ENCODE measurements at places on chromosomes 6 and 20.

DNA sequence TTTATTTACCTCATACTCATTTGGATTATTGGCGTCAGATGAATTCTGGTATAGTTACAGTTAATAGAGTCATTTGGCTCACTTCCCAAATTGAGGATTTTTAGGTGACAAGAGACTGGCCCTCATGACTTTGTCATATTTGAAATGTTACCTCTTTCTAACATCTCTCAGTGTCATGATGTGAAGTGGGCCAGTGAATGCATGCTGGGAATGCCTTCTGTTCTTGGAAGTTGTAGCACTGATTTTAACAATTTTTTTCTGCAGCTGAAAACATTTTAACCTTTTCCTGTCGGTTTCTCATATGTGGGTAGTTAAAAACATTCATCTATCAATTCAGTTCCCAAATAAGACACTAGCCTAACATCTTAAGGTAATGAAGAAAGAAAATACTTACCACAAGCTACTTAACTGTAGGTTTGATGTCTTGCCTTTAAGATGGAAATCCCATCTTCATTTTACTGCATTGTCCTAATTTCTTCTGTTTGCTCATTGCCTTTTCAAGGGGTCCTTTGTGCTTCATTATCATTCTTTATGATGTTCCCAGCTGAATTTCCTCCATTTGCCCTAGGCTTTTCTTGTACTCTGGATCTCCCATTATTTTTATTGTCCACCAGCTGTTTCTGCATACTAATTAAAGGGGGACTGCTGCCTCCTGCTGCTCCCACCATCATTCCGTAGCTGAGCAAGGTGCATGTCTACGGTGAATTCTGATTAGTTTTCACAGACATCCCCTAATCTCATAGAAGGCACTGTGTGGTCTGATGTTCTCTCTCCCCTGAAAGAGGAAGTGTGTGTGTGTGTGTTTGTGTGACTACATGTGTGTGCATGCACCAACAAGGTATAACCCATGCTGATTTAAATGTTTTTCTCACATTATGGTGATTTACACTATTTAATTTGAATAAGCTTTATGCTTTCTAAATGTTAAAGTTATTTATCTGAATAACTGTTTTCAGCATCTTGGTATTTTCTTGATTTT lies 109.5 kb downstream of the B3GAT2 start:
- DNase-seq, result no peak

DNA sequence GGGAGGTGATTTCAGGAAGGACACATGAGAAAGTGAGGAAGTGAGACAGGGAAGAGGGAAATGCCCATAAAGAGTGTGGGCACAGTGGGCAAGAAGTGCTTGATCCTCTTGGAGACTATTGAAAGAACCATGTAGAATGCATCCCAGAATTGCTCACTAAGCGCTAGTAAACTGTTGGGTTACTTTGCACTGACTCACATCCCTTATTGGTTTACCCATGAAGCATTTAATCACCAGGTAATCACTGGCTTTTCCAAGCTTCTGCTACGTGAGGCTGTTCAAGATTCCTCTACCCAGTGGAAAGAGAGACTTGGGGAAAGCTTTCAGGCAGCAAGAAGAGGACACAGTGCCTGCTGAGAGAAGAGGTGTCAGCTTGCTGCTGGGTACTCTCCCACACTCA lies 410.0 kb upstream of the JAG1 start:
- no peak for DNase-seq

DNA sequence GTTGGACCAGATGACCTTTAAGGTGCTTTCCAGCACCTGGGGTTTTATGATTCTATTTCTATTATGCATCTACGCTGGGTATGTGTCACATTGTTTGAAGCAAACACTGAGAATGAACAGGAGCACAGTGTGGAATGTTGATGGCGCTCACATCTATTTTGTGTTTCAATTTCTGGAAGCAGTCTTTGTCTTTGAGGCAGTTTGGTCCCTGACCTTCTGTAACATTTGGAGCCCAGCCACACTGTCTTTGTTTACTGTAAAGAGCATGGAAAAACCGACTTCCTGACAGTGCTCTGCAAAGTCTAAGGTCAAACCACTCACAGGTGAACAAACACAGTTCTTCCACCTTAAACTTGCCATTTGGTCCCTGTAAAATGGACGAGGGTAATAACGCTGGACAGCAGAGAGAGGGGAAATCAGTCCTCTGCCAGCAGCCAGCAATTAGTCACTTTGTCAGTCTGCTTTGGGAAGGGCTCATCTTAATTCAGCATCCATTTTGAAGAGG lies 155.5 kb downstream of the PRL start:
- DNase-seq, result no peak

DNA sequence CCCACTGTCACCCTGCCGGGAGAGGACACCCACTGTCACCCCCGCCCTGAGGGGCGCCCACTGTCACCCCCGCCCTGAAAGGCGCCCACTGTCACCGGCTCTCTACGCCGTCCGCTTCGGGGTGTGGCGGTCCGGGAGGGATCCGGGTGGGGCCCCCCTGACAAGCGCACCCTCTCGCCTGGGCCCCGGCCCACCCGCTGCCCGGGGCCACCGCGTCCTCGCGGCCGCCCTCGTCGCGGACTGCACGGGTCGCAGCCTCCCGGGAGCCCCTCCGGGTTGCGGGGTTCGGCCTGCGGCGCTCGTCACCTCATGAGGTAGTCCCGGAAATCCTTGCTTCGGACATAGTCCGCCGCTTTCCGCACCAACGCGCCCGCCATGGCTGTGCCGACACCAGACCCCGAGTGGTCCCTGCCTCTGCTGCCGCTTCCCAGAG lies 224 bp downstream of the MPC1 start:
- DNase-seq, result no peak

DNA sequence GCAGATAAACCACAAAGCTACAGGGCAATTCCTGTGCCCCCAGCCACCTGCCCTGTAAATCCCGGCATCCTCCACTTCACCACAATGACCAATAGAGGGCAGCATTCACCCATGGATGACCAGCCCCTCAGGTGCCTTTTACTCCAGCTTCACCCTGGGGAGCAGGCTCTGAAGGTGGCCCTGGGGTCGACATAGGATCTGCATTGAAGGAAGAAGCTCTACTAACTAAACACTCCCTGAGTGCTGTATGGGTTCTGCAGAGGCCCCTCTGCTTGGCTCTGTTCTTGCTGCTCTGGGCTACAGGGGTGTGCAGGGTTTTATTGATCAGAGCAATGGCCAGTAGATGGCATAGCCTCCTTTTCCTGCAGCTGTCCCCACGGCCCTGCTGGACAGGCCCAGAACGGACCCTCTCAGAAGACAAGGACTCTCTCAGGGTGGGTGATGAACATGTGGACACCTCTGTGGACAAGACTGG lies 20.3 kb downstream of the CST4 start:
- DNase-seq, result no peak

- DNase-seq, result no peak
These were observed 4.8 kb downstream of the LBP start for GRCh38 chr20:38350879-38351775.

DNA sequence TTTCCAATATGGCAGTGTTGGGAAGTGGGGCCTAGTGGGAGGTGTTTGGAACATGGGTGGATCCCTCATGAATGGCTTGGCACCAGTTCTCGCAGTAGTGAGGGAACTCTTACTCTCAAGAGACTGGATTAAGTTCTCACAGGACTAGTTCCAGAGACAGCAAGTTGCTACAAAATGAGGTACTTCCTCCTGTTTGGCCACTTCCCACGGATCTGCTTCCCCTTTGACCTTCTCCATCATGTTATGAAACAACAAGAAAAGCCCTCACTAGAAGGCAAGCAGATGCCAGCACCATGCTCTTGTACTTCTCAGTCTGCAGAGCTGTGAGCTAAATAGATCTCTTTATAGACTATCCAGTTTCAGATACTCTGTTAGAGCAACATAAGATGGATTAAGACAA lies 3.1 kb downstream of the RSPH3 start:
- DNase-seq, result no peak

DNA sequence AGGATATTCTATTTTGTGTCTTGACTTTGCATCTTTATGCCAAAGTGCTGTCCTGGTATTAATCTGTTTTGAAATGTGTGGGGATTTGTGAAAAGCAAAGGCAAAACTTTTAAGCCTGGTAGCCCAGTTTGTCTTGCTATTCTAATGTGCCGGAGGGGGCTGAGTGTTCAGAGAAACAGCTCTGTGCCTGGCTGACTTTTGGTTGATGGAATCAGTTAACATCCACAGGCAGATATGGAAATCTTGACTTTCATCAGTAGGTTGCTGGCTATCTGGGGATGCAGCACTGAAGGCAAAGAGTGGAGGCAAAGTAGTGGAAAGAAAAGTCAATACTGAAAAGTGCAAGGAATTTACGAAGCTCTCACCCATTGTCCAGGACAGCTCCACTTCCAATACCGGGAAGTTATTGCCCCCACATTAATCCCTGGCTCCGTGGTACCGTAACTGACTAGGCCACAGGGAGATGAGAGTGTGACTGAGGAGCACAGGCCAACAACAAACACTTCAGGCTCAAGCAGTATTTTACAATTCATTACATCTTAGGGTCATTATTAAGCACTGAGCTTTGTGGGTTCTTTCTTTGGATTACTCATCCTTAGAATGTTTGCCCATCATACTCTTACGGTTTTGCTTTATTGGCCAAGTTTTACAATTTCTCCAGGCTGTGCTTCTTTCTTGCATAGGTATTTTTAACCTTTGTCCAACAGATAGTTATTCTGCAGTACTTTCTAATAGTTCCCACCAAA lies 164.6 kb downstream of the MTFR2 start:
- no peak for DNase-seq

DNA sequence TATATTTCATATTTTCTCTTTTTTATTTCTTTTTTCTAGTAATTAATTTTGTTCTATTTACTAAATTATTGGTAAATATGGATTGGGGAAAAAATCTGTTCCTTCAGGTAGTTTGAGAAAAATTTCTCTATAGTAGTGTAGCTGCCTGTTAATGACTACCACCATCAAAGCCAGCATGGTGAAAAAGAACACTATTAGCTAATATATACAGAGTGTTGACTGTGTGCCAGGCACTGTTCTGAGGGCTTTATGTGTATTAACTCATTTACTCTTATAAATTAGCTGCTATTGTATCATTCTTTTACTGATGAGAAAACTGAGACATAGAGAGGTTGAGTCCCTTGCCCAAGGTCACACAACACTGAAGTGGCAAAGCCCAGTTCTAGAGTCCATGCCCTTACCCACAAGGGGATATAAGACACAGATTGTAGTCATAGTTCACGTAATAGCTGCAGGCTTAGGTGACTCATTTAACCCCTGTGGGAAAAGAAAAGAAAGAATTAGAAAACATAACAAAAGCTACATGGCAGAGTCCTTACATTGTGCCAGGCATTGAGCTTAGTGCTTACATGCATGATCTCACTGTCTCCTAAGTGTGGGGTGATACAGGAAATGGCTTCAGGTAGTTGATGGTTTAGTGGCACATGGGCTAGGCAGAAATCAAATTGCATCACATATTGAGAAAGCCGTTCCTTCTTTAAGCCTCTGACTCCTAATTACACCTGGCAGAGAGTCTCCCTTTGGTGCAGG lies 12.2 kb upstream of the AKIRIN2 start:
- DNase-seq, result no peak

DNA sequence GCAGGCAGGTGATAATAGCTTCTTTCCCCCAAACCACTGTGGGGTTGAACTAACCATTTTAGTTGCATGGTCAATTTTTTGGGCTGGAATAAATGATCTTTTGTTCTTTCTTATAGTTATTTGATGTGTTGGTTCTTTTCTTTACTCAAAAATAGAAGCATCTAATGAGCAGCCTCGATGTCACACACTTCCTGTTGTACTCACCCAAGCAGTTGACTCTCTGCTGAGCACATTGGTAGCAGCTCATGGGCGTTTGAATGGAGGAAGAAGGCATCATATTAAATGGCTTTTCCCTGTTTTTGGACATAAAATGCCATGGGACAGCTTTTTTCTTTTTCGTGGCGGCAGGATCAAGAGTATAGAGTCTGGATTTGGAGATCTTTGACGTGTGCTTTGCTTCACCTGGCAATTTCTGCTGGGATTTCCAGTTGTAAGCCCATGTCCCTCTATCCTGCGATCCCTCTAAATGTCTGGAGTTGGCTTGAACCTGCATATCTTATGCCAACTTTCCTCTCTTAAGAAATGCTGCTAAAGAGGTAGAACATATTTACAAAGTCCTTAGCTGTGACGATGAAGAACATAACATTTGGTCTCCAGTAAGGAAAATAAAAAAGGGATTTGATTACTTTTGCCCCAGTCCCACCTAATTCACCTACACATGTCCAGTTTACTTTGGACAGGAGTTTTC lies 268.3 kb downstream of the PRL start:
- no peak for DNase-seq

- DNase-seq, result peak; percentile 83
These were observed 593.9 kb downstream of the CD109 start for GRCh38 chr6:74289884-74290283.

GRCh38 chr6:134537146-134537555 lies 219.2 kb upstream of the SGK1 start:
- peak; percentile 83 for DNase-seq

GRCh38 chr6:1222728-1223595 lies 88.9 kb upstream of the FOXQ1 start:
- no peak for DNase-seq

DNA sequence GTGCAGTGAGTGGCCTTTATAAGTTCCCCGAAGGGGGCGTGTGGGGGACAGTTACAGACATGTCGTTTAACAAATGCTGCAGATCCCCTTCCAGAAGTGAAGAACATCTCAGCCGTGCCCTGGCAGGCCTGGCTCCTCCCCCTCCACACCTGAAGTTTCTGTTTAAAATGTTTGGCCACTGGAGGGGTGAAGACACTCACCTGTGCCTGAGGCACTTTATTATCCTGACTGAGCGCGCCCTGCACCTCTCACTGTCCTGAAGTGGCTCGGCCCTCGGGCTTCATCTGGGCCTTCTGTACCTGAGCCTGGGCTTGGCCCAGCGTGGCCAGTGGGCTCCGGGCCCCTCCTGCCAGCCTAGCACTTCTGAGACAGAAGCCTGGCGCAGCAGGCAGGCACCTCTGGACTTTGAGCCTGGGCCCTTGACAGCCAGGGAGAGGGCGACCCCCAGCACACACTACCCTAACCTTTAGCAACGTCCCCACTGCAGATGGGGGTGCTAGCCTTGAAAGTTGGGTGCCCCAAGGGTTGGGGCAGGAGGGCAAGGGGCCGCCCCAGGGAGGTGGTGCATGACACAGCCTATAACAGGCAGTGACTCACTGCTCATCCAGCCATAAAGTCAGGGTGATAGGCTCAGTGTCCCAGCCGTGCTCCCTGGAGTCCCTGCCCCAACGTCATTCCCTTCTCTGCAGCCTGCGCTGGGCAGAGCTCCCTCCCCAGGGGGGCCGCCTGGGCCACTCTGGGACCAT lies 13.6 kb upstream of the GATA5 start:
- no peak for DNase-seq

- DNase-seq, result no peak
These were observed 1.5 kb downstream of the ANKS1A start for GRCh38 chr6:34890533-34890925.

- DNase-seq, result no peak
These were observed 2.4 kb downstream of the SLC29A1 start for GRCh38 chr6:44225579-44226325.
